ENCODE measurements at places on chromosomes 6 and 20.

DNA sequence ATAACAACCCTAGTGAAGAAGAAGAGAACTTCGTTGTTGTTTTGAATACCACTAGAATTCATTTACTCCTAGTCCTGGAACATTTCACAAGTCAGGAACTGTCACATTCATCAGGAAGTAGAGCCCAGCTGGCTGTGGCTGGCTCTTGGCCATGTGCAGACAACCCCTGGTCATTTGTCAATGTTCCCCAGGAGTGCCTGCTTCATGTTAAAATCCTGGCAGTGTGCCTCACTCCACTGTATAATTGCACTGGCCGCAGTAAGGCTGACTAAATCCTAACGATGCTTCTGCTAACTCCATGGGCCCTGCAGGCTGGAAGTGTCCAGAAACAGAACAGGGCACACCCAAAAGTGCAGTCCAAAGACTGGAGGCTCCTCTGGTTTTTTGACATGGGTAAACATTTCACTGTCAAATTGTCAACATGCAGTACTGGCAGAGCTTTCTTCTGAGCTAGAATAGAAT lies 41.5 kb upstream of the ADGRF1 start:
- no peak overlapping the region for H3K27ac ChIP-seq
- no peaks in the 10 kb centered on the region for H3K4me1 ChIP-seq
- no peak for DNase-seq

- no peak for DNase-seq
- no peak overlapping the region for H3K27ac ChIP-seq
- H3K36me3 ChIP-seq: no peaks in the 10 kb centered on the region
- H3K27me3 ChIP-seq: no peaks in the 10 kb centered on the region
Measured at GRCh38 chr6:52576054-52576391, 837 bp downstream of the TRAM2 start.

DNA sequence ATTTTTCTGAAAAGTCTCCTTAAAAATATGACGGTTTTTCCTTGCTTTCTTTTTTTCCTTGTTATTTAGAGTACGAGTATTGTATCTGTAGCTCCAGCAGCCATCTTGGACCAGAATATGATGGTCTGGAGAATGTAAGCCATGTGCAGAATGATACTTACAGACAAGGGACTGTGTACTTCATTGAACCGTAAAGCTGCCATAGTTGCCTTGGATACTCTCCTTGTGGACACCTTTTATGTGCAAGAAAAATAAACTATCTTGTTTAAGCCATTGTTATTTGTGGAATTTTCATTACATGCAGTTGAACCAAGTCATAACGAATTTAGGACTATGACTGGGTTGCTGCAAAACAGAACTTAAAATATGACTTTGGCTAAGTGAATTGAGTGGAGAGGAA lies 485.8 kb upstream of the CITED2 start:
- H3K27me3 ChIP-seq: no peaks in the 10 kb centered on the region
- H3K27ac ChIP-seq: no peak overlapping the region
- H3K36me3 ChIP-seq: no peaks in the 10 kb centered on the region
- H3K4me1 ChIP-seq: peaks cover 3% of the 10 kb centered on the region

- H3K27ac ChIP-seq: no peak overlapping the region
- peaks cover 10% of the 10 kb centered on the region for H3K36me3 ChIP-seq
- H3K4me1 ChIP-seq: no peaks in the 10 kb centered on the region
- no peak overlapping the region for H3K4me3 ChIP-seq
- DNase-seq: no peak
Measured at GRCh38 chr6:131172222-131172621, 37.0 kb downstream of the AKAP7 start.

DNA sequence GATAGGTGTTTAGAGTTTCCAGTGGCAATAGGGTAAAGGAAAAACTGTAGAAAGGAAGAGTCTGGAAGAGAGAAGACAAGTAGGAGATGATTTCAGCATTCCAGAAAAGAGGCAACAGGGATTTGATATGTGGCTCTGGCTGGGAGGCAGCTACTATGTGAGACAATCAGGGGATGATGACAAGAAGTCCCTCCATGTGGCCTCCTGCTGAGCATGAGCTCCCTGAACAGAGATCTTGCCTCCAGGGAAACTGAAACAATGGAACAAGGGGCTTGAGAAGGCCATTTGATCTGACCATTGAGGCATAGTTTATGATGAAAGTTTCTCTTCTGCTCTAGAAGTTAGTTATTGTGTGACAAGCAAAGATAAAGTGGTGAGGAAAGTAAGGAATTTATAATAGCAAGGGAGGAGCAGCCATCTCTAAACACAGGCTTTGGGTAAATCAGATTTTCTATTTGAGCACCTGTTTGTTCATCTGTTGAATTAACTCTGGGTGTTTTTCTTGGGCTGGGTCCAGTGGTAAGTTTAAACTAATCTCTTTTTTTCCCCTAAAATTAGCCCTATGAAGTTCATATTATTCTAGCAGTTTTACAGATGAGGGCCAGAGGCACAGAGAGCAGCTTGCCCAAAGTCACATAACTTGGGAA lies 3.0 kb upstream of the GPX5 start:
- no peaks in the 10 kb centered on the region for H3K36me3 ChIP-seq
- DNase-seq: no peak
- H3K4me3 ChIP-seq: no peak overlapping the region

DNA sequence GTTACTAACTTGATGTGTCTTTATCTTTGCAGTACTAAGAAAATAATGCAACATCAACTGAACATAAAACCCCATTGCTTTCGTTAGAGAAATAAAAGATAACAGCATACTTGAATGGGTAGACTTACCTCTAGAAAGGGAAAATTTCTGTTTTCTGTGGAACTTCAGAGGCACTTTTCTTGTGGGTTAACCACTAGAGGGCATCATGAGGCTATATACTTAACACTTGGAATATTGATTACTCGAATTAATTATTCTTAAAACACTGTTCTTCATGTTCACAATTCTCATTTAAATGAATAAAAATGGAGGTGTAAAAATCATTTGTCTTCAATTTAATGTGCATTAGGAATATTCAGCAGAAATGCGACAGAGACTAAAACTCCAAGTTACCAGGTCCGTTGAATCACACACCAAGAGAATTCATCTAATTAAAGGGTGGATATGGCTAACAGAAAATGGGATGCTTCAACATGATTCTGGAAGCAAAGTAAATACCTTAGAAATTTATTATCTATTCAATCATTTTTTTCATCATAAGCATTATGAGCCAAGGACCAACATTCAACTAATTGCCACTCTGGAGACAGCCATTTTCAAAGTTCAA lies 330.8 kb upstream of the PREP start:
- H3K4me3 ChIP-seq: no peak overlapping the region
- no peaks in the 10 kb centered on the region for H3K36me3 ChIP-seq
- H3K27ac ChIP-seq: no peak overlapping the region
- peak; percentile 41 for DNase-seq
- H3K4me1 ChIP-seq: no peaks in the 10 kb centered on the region

GRCh38 chr6:143279385-143279784 lies 171.1 kb downstream of the ADAT2 start:
- H3K27me3 ChIP-seq: no peaks in the 10 kb centered on the region
- H3K36me3 ChIP-seq: no peaks in the 10 kb centered on the region
- peaks cover 8% of the 10 kb centered on the region for H3K4me1 ChIP-seq
- no peak for DNase-seq
- no peak overlapping the region for H3K27ac ChIP-seq

DNA sequence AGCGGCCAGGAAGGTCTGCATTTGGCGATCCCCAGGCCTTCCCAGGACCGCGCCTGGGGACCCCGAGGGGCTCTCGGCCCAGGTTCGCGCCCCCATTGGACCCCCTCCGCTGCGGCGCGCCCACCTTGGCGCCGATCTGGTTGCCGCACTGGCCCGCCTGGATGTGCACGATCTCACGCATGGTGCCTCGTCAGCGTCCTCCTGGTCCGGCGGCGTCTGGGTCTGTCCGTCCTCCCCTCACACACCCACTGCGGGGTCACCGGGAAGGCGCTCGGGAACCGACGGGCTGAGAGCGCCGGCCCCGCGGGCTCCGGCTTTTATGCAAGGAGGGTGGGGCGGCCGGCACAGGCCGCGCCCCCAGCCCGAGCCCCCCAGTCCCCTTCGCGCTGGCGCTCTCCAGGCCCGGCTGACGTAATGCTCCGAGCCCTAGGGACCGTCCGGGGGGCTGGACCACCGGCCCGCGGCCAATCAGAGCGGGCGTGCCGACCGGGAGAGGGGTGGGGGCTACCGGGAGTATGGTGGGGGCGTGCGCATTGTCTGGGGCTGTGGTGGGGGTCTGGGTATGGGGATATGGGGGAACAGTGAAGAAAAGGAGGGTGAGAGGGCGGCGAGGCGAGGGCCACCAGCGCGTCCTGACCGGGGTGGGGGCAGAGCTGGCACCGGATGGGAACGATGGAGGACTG lies at the start of gene TUBB2B:
Gene TUBB2B (minus strand): TSS at position 291 of the 683 bp plus-strand sequence. CDS start 110 bp downstream, at position 181.
- no peak within 1 kb of the TSS for H3K27ac ChIP-seq
- peaks cover 49% of the 10 kb centered on the region for H3K4me1 ChIP-seq

DNA sequence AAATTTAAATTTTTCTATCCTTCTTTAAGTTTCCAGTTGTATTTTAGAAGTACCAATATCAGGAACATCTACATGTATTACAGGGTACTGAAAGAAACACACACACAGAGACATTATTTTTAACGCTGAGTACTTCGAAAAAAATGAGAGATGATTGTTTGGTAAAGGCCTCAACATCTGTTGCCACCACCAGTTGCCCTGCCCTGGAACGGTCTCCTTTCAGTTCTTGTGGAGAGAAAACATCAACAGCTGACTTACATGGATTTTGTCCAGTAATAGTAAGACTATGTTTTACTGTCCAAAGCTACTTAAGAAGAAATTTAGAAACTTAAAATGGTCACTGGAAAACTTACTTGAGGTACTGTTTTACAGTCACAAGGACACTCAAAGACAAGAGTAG lies 16.7 kb downstream of the HMGCLL1 start:
- no peak overlapping the region for H3K27ac ChIP-seq
- no peaks in the 10 kb centered on the region for H3K36me3 ChIP-seq
- no peak overlapping the region for H3K4me3 ChIP-seq
- no peak for DNase-seq

DNA sequence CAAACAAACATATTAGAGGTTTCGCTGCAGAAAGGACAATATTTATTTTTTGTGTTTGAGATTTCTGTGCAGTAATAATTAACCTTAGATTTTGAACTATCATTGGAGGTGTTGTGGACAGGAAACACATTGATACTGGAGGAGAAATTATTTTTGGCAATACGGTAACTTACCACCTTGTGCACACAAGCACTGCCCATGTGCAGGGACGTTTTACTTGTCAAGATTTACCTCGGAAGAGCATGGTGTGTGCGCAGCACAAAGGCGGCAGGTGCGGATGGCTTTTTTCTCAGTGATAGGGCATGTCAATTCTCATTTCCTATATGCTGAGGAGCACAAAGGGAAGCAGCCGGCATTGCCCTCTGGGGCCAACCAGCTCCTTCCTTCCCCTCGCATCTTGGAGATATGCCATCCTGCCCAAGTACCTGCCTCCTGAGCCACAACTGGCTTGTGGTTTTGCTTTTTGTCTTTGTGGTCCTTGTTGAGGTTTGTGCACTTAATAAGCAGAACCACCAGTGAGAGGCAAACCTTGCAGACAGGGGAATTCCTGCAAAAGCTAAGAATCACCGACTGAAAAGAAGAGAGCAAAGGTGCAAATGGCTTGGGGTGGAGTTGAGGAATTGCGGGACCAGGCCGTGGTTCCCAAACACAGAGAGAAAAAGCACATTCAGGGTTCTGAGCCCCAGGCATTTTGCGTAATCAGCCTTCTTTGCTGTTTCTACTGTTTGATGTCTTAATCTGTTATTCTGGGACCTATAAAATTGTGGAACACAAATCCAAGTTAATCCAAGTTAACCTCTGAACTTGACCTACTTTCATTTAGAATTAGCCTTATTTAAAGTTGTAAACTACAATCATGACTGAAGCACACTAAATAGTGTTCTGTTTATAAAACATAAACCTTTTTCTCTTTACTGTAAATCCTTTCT lies 21.9 kb downstream of the SAMD5 start:
- H3K27me3 ChIP-seq: peaks cover 74% of the 10 kb centered on the region
- peak; percentile 84 for DNase-seq
- H3K36me3 ChIP-seq: no peaks in the 10 kb centered on the region
- no peak overlapping the region for H3K4me3 ChIP-seq
- H3K27ac ChIP-seq: no peak overlapping the region

DNA sequence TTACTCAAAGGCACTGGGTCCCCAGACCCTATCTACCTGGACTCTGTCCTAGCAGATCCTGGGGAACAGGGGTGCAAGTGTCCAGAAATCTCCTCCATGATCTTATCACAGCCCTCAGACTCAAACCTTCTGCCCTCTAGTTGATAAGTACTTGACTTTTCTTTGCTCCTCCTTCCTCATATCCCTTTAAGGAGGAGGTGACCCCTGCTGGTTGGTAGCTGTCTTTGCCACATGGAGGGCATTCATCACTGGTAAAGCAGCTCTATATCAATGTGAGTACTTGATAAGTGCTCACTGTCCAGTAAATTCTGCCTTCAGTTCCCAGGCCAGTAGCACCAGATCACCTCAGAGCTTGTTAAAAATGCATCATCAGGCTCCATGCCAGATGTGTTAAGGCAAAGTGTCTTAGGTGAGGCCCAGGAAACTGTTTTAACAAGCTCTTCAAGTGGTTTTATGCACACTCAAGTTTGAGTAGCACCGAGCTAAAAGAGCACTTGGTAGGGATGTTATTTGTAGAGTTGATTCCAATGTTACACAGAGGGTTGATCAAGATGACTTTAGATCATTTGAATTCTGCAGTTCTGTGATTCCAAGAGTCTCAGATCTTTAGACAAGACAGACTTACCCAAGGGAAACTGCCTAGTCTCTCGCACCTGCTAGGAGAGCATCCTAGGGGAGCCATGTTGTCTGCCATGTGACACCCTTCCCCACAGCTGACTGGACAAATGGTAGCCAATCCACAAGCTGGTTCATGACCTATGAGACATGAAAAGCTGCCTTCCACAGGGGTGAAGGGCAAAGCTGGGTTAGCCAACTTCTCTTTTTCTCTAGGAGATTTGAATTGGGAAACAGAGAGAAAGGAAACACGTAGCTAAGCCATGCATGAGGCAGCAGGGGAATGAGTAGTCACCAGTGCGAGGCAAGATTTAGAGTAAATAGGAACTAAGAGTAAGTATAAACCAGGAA lies 18.6 kb downstream of the TREML2 start:
- H3K4me3 ChIP-seq: no peak overlapping the region
- DNase-seq: peak; percentile 91
- H3K4me1 ChIP-seq: peaks cover 4% of the 10 kb centered on the region
- no peaks in the 10 kb centered on the region for H3K36me3 ChIP-seq
- no peaks in the 10 kb centered on the region for H3K27me3 ChIP-seq

GRCh38 chr6:158797331-158798310 lies 21.5 kb downstream of the EZR start:
- no peak overlapping the region for H3K27ac ChIP-seq
- H3K36me3 ChIP-seq: peaks cover 4% of the 10 kb centered on the region
- peaks cover 18% of the 10 kb centered on the region for H3K4me1 ChIP-seq

- H3K4me3 ChIP-seq: no peak overlapping the region
- H3K27me3 ChIP-seq: no peaks in the 10 kb centered on the region
- no peak for DNase-seq
- no peaks in the 10 kb centered on the region for H3K4me1 ChIP-seq
Measured at GRCh38 chr20:23513164-23513563, 22.2 kb downstream of the CST8 start.

- H3K27ac ChIP-seq: no peak overlapping the region
- no peak overlapping the region for H3K4me3 ChIP-seq
- no peaks in the 10 kb centered on the region for H3K36me3 ChIP-seq
- H3K4me1 ChIP-seq: no peaks in the 10 kb centered on the region
- H3K27me3 ChIP-seq: no peaks in the 10 kb centered on the region
Measured at GRCh38 chr20:10761786-10762185, 88.0 kb upstream of the JAG1 start.

GRCh38 chr6:12286373-12287110 lies 3.6 kb upstream of the EDN1 start:
- peaks cover 17% of the 10 kb centered on the region for H3K4me1 ChIP-seq
- H3K27me3 ChIP-seq: no peaks in the 10 kb centered on the region
- no peaks in the 10 kb centered on the region for H3K36me3 ChIP-seq
- H3K4me3 ChIP-seq: no peak overlapping the region
- no peak overlapping the region for H3K27ac ChIP-seq
- DNase-seq: no peak

Measured in common myeloid progenitor, CD34-positive (primary cell).